ENCODE measurements at places on chromosomes 5 and 9.

- DNase-seq, result no peak
Measured at GRCh38 chr5:95673081-95673480, 9.7 kb downstream of the SPATA9 start.

DNA sequence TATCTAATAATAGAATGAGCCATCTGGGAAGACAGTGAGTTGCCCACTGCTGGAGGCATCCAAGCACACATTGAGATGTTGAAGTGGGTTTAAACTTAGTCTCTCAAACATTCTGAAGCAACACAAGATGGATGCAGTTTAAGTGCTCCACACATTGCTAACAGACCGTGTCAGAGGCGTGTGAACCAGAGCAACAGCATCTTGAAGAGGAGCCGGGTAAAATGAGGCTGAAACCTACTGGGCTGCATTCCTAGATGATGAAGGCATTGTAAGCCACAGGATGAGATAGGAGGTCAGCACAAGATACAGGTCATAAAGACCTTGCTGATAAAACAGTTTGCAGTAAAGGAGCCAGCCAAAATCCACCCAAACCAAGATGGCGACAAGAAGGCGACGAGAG lies 73.5 kb upstream of the TMEM215 start:
- no peak for DNase-seq

DNA sequence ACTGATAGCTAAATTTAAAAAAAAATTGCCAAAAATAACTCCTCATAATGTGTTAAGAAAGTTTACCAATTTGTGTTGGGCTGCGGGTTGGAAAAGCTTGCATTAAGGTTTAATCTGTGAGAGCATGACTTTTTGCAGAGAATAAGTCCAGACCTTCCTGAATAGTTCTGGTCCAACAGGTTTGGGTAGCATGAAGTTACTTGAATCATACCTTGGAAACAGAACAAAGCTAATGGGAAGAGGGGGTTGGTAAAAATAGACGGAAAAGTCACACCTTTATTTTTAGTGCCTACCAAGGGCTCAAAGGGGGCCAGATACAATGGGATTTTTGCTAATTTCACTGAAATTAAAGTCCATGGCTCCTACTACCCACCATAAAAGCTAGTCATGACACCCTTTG lies 17.1 kb upstream of the MATR3 start:
- DNase-seq, result no peak

- no peak for DNase-seq
Measured at GRCh38 chr9:82188817-82189216, 200.2 kb downstream of the SPATA31D1 start.

DNA sequence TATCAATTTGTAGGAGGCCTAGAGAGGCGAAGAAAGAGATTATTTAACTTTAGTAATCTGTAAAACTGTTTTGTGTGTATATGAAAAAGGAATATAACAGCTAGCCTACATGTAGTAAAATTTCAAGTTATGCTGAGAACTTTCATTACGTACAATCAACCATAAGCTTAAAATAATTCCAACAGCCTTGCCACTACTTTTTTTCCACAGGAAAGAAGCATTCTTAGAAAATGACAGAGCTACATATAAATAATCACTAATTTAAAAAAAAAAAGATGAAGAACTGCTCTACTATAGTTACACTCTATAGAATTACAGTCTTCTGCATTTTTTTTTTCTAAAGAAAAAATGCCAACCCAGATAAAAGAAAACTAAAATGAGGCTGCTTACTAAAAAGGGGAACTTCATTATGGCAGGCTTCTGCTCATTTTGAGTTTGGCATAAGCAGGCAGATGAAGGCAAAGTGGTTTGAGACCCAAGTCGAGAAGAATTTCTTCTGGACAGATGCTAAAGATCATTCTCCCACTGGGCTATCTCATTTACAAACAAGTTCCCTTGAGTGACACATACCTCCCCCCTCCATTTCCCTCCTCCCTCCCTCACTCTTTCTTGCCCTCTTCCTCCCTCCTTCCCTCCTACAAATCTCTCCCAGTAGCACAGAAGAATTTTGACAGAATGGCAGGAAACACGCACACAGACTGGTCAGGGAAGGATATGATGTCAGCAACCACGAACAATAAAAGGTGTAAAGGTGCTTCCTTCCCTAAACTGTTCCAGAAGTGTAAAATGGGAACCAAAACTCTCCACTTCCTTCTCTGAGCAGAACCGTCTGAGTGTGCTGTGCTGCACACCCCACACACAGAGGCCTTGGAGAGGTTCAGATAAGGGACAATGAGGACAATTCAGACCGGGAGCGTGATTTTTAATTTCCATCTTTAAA lies 56.1 kb downstream of the MEF2C start:
- DNase-seq, result peak; percentile 55

DNA sequence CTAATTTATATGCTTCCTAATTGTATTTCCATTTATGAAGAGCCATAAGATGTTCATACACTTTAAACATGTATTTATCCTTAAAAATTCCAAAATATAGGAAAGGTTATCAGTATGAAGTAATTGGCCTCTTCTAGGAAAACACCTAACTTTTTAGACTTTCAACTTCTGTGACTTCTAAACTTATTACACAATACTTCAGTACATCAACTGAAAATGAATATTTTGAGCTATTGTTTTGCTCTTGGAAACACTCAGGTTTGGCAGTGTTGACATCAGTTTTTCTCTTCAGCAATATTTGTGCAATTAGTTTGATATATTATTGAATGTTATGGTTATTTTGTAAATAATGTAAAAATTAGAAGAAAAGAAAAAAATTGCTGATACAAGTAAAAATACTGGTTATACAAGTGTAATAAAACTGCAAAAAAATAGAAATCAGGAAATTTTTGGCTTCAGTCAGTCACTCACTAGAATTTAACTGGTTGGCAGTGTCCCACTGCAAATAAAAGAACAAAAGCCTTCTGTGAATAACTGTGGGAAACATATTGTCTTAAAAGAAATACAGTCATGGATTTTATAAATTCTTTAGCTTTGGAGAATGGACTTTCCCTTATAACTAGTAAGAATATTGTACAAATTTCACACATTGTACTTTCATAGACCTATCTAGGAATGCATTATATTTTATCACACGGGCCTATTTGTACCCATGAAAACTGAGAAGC lies 635.9 kb downstream of the TLE1 start:
- no peak for DNase-seq

DNA sequence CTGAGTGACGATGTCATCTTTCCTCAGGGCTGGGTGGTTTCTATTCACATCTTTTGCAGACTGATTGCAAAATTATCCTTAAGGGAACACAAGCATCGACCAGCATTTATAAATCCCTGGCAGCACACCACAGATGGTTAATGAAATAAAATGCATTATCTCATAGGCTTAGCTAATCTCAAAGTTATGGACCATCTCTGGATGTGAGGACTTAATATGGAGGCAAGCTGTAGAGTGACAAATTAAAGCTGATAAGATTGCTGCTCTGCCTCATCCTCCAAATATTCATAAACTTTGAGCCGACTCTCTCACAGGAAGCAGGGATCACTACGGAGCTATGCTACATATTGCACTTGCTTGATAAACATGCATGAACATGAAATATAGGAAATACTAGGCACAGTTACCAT lies 663.2 kb upstream of the RGMB start:
- DNase-seq, result peak; percentile 90

DNA sequence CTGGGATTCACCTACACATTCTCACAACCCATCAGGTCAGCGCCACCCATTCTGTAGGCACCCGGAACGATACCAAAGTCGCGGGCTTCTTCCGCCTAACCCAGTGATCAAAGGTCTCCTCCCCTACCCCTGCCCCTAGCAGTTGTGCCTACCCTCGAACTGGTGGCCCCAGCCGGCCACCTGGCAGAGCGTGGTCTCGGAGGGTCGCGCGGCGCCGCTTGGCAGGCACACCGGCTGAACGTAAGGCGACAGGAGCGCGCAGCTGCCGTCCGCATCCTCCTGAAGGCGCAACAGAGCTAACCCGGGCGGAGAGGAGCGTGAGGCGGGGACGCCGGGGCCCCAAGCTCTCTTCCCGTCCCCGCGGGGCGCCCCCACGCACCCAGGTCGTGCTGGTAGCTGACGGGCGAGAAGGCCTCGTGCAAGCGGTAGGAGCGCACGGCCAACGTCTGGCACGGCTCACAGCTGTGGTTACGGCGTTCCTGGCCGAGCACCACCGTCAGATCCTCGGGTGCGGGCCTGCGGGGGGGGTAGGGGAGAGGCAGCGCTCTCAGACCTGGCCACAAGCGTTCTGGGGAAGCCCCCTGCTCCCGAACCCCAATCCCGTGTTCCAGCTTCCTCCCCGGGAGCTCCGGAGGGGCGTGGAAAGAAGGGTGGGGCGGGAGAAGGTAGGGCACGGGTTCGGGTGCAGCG lies 2.8 kb upstream of the PFN3 start:
- no peak for DNase-seq

DNA sequence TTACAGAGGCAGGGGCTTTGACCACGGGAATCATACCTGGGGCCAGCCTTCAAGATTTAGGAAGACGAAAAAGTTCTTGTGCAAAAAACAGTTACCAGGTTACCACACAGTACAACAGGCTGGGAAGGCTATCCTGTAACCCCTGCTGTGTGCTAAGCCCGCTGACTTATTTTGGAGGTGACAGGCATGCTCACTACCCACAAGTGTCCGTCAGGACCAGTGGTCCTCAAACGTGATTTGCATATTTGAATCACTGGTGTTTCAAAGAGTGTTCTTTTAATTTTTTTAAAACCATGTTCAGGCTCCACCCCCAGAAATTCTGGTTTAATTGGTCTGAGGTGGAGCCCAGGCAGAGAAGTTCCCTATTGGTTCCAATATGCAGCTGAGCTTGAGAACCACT lies 146.6 kb downstream of the TTLL11 start:
- no peak for DNase-seq

- DNase-seq, result no peak
Measured at GRCh38 chr5:68762201-68762600, 331.6 kb upstream of the SLC30A5 start.

DNA sequence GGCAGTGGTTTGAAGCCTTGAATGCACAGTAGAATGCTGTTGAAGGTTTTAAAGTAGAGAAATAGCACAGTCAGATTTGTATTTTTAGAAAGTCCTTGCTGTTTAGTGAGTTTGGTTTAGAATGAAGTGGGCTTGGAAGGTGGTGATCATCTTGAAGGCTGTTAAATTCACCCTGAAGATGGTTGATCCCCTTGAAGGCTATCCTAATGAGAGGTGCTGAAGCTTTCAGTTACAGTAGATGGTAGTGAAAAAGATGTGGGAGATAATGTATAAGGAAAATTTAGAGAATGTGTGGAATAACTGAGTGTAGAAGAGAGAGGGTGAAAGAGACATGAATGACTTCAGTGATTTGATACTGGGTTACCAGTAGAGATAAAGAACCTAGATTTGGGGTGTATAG lies 16.0 kb downstream of the TENT2 start:
- no peak for DNase-seq
